Stimulated activated CD8-positive, alpha-beta memory T cell treated with anti-CD3 and anti-CD28 coated beads, Interleukin-7, amount 100 ng/mL, for 4 hours (primary cell): ENCODE measurements at places on chromosomes 13 and 19.
A peak's percentile ranks its signal among the peaks of the same experiment; 100 is the strongest.

- DNase-seq, result no peak
Observed at GRCh38 chr13:42327725-42328124, 55.8 kb downstream of the AKAP11 start.

- DNase-seq, result no peak
Observed at GRCh38 chr13:82330499-82330898, 1551.8 kb downstream of the SLITRK1 start.

DNA sequence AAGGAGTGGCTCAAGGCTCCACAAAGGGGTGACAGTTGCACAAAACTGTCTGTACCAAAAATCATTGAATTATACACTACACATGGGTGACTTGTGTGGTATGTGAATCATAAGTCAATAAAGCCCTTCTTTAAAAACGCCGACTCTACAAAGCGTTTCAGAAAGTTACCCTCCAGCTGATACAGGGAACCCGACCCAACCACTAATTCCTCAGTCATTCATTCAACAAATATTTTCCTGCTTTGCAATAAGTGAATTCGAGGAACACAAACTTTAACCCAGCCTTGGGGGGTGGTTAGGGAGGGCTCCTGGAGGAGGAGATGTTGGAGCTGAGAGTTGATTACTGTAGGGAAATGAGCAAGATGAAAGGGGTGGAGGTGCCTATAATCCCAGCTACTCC, 32.0 kb downstream of the LTBP4 start:
- DNase-seq, result no peak

DNA sequence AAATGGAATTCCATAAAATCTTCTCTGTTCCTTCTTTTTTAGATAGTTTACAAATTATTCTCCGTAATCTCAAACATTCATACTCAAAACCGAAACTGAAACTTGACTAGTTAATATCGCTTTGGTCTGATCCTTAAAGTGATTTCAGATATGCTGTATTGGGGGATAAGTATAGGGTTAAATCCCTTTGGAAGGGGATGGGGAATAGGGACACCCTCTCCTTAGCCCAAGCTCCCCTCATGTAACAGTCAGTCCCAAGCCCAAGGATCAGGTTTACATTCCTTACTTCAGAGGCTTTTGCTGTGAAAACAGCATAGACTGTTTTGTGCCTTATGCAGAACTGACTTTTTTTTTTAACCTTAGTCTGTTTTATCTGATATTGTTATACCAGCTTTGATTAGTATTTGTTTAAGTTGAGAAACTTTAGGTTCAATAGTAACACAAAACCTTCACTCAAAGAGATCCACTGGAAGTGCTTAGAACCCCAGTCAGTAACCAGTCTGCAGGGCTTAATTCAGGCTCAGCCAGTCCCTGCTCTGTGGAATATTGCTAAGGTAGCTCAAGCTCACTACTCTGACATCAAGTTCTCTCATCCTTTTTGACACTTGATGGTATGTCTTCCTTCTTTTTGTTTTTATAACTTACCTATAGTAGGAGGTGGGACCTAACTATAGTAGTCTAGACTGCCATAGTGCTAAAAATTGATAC, 10.5 kb downstream of the CDADC1 start:
- no peak for DNase-seq

DNA sequence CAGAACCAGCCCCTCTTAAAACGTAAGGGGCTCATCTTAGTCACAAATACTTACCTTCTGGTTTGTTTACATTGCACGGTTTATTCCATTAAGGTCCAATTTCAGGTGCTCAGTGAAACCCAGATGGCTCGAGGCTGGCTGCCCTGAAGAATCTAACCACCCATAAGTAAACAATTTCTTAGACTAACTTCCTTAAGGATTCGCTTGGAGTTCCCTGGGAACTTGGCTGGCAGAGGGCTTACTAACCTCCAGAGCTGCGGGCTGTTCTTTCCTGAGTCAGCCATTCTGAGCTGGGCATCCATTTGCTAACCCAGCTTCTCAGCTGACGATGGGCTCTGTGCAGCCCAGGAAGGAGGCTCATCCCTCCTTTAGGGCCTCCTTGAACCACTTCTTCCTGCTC, 262.1 kb downstream of the FGF9 start:
- DNase-seq, result no peak

GRCh38 chr13:98133946-98134345, 8.9 kb upstream of the FARP1 start:
- no peak for DNase-seq

DNA sequence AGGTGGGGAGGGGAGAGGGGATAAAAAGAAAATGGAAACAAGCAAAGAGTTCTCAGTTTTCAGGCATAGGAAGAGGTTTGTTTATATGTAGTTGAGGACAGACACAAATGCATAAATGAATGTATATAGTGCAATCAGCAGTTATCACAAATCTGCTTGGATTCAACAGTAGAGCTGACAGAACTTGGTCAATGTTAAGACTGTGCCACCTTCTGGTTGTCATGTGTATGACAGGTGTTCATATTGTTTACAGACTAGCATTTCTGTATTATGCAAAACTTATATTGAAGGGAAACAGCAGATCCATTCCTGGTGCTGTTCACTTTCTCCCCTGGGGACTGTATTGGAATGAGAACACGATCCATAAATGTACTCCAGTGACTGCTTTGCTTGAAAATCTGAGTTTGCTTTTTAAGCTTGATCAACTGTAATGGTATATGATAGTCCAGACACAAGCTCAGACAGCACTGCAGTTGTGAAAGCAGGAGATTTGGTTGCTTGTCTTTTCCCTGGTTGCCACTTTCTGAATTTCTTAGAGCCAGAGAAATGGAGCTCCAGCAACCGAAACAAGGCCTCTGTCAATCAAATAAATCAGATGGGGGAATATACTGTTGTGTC, 319.5 kb upstream of the OBI1 start:
- peak; percentile 4 for DNase-seq

DNA sequence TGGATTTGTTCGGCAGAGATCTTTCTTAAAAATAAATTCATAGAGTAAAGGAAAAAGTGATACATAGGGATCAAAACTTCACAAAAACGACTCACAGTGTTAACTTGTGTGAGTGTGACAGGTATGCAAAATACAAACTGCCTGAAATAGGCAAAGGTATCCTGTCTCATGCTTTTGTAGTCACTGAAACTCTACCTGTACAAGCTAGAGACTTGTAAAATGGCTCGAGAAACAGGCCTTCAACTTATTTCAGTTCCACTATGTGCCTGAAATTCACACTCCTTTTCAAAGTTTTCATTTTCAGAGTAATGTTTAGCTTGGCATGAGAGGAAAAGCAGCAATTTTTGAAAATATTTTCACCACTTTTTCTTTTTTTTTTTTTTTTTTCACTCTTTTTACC, 290.4 kb downstream of the DIAPH3 start:
- no peak for DNase-seq

DNA sequence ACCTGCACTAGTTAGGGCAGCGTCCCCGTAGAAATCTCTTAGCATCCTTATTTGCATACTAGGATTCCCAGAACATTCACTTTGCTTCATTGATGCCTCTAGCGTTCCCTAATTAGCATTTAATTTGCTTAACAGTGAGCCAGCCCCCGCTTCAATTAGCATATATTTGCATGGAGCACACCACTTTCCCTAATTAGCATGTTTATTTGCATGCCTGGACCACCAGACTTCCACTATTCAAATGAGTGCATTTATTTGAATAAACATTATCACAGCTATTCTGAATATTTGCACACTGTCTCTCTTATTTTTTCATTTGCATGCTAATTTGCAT, 69.6 kb downstream of the RYR1 start:
- no peak for DNase-seq

DNA sequence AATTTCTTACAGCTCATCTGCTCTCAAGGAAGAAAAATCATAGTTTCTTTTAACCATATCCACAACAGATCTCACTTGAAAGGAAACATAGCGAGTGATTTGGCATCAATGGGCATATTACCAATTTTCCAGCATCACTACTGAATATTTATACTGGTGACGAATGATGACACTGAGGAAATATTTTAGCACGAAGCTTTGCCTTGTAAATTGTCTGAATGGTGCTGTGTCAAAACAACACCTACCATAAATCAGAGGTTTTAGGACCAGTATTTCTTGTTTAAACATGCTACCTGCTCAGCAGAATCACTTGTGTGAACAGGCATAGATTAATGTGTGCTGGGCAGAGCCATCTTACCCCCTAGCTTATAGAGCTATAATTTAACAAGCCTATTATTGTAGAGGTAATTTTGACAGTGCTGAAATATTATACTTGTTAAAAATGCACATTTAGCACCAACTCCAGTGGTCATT, 146.8 kb downstream of the ABCC4 start:
- no peak for DNase-seq

GRCh38 chr13:59343993-59344822, 819.5 kb downstream of the DIAPH3 start:
- DNase-seq, result no peak

- no peak for DNase-seq
Observed at GRCh38 chr13:98345107-98345935, 168.3 kb upstream of the RNF113B start.

GRCh38 chr13:93948162-93948922, 531.1 kb downstream of the DCT start:
- no peak for DNase-seq

GRCh38 chr13:110398564-110399507, 91.8 kb downstream of the COL4A2 start:
- DNase-seq, result no peak

- no peak for DNase-seq
Observed at GRCh38 chr13:45162821-45163220, 38.0 kb downstream of the KCTD4 start.

- DNase-seq, result no peak
Observed at GRCh38 chr19:35375505-35376307, 4.8 kb downstream of the GPR42 start.

DNA sequence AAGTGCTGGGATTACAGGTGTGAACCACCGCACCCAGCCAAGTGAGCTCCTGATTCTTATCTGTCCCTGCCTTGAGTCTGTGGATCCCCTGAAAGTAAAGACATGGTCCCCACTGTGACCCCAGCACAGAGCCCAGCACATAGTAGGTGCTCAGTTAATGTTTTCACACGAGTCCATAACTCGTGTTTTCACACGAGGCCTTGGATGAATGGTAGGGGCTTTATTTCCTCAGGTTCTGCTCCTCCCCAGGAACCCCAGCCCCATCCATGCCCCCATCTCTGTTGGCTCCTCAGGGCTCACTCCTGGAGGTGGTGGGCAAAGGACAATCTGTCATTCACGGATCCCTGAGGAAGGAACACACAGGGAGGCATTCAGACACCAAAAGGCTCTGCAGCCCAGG, 23.6 kb upstream of the PDE4C start:
- no peak for DNase-seq

DNA sequence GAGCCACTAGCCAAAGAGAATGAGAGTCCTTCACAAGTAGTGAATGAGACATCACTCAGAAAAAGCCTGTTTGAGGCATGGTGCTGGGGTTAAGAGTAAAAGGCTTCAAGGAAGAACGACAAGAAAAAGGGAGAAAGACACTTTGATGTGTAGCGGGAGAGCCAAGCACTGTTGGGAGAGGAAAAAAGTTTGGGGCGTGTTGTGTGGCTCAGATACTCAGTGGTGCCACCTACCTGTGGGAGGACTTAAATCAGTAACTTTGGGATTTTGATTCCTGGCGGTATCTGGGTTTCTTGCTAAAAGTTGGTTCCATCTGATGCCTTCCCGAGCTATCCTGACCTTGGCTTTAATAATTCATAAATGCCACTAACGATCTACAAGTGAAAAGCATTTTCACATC, 12.3 kb downstream of the ELSPBP1 start:
- DNase-seq, result no peak

GRCh38 chr13:44259045-44260027, 114.3 kb upstream of the SERP2 start:
- peak; percentile 80 for DNase-seq

- no peak for DNase-seq
Observed at GRCh38 chr13:76516013-76516412, 370.2 kb downstream of the KCTD12 start.

- no peak for DNase-seq
Observed at GRCh38 chr13:27132538-27132937, 39.1 kb downstream of the USP12 start.

- no peak for DNase-seq
Observed at GRCh38 chr13:20001366-20002190, 43.1 kb downstream of the ZMYM2 start.

DNA sequence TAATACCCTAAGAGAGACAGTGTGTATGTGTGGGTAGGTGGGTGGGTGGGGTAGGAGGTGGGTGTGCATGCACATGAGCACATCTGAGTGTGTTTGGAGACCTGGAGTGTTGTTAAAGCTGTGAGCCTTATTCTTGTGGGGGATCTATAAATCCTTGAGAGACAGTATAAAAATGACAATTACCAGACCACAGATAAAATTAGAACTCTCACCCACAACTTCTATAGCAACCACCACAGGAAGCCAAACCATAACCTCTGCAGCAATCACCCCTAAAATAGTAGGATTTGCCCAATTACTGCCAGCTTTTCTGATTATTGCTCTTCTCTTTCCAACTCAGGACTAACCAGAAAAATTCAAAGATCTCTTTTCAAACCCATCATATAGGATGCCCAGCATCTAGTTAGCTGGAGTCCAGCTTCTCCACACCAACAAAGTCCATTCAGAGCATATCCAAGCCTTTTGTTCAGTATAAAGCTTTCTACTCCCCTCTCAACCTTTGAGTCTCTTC, 93.4 kb upstream of the SLITRK1 start:
- no peak for DNase-seq

- DNase-seq, result no peak
Observed at GRCh38 chr19:39816287-39817048, 17.5 kb downstream of the DYRK1B start.

GRCh38 chr13:59721926-59722910, 441.5 kb downstream of the DIAPH3 start:
- DNase-seq, result no peak

DNA sequence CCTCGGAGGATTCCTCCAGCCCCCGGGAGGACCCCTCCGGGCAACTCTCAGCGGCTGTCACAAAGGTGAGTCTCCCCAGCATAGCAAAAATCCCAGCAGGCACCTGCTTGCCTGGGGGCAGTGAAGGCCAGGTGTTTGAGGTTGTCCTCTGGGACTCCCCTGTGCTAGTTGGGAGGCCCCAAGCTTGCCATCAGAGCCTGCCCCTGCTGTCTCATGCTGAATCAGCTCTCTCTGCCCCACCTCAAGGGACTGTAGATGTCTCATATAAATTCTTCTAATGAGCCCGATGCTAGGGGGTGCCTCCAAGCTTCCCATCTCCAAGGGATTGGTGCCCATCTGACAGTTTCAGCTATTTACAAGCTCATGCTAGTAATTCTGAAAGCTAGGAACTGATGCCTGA, 53.6 kb downstream of the NWD1 start:
- DNase-seq, result no peak

GRCh38 chr19:5580161-5580571, 12.4 kb upstream of the TINCR start:
- no peak for DNase-seq

- DNase-seq, result no peak
Observed at GRCh38 chr13:48662226-48662625, 8.5 kb downstream of the CYSLTR2 start.
